DND-41 (cell line): ENCODE measurements at places on chromosomes 16 and 17.

- DNase-seq, result no peak
Observed at GRCh38 chr17:36608794-36609497, 7.6 kb downstream of the MRM1 start.

DNA sequence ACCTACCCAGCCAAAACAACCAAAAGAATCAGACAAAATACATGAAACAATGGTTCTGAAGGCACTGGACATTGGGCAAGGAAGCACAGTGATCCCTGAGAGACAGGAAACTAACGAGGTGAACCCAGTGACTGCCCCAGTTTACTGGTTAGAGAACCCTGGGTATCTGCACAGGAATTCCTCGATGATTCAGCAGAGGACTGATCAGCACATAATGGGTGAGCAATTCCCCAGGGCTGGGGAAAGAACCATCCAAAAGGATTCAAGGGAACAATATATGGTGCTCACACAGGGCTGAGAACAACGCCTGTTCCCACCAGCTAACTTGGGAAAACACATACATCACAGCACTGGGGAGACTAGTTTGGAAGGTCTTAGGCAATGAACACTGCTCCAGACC, 167.2 kb downstream of the PARN start:
- DNase-seq, result no peak

DNA sequence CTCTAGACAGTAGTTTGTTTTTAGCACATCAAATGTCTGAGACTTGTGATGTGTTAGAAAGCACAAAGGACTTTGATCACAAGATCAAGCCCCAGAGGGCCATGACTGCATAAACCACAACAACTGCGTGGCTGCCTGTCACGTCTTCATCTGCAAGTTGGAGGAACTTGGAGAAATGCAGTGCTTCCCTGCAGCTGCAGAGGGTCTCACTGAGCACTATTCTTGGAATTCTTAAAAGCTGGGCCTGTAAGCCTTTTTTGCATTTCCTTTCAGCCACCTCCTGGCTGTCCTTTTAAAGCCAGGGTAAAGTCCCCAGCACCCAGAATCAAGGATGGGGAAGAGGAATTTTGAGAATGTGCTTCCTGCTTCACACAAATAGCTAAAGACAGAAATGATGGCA, 431.3 kb downstream of the MAF start:
- DNase-seq, result peak; percentile 84

DNA sequence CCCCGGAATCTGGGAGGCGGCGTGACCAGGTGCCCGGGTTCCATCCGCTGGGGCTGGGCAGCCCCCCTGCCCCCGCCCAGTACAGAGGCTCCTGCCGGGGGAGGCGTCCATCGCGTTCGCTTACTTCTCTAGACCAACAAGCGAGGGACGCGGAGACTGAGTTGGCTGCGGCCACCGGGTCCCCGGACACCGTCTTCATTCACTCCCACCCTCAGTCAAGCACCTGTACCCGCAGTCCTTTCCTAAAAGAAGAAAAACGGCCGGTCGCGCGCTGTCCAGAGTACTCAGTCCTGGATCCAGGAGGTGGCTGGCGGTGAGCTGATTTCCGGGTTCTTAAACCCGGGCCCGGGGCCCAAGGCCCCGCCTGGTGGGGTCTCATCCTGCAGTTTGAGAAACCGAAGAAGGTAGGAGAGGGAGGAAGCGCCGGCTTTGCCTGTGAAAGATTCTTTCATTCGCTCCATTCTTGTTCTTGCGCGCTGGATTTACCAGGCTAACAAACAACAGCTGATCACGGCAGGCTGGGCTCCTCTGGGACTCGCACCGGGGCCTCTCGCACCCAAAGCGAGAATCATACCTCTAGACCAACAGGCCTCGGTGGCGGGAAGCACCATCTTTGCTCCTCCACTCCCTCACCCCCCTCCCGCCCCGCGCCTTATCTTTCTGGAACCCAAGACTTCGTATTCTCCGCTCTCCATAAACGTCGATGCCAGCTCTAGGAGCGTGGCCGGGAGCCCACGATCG, 17.4 kb upstream of the OR1F1 start:
- no peak for DNase-seq

GRCh38 chr17:75338335-75338734, 49.1 kb upstream of the SLC25A19 start:
- DNase-seq, result peak; percentile 59

GRCh38 chr16:73732681-73733080, 563.9 kb upstream of the PSMD7 start:
- no peak for DNase-seq

DNA sequence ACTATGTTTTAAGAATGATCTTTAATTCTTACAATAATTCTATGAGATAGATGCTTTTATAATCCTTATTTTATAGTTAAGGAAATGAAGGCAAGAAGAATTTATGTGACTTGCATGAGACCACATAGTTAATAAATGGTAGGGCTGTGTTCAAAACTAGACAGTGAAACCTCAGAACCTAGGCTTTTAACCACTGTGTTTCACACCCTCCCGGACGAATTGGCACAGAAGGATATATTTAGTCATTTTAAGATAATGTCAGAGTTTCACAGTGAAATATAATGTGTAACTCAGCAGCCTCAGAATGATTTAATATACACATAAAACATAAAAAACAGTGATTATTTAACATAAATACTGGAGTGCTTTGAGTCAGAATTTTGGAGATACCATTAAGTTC, 57.0 kb downstream of the NSRP1 start:
- no peak for DNase-seq

GRCh38 chr17:57914273-57915142, 40.7 kb downstream of the CUEDC1 start:
- DNase-seq, result no peak
